MCF 10A (cell line): ENCODE measurements at places on chromosomes 7 and 10.

DNA sequence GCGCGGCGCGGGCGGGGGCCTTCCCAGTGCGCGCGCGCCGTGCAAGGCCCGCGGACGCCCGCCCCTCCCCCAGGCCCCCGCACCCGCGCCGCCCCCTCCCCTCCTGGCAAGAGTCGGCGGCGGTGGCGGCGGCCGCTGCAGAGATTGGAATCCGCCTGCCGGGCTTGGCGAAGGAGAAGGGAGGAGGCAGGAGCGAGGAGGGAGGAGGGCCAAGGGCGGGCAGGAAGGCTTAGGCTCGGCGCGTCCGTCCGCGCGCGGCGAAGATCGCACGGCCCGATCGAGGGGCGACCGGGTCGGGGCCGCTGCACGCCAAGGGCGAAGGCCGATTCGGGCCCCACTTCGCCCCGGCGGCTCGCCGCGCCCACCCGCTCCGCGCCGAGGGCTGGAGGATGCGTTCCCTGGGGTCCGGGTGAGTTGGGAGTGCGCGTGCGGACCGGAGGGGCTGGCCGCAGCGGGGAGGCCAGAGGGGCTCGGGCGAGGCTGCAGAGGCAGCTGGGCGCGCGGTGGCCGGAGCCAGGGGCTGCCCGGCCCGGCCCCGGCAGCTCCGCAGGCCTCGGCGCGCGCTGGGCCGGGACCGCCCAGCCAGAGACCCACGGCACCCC lies at the start of gene BMPR1A:
Gene BMPR1A, plus strand, starts transcription at position 109 of the 602 bp plus-strand sequence. CDS start 119,400 bp downstream, outside the sequence.
- H3K4me1 ChIP-seq, result peaks cover 48% of the 10 kb centered on the region
- H3K4me3 ChIP-seq, result peak within 1 kb of the TSS; percentile 84
- peak; percentile 84 for DNase-seq

- no peak overlapping the region for H3K4me3 ChIP-seq
- H3K27ac ChIP-seq, result no peak overlapping the region
- no peaks in the 10 kb centered on the region for H3K27me3 ChIP-seq
- peaks cover 16% of the 10 kb centered on the region for H3K4me1 ChIP-seq
These were observed 15.6 kb downstream of the CUBN start for GRCh38 chr10:17113889-17114540.

DNA sequence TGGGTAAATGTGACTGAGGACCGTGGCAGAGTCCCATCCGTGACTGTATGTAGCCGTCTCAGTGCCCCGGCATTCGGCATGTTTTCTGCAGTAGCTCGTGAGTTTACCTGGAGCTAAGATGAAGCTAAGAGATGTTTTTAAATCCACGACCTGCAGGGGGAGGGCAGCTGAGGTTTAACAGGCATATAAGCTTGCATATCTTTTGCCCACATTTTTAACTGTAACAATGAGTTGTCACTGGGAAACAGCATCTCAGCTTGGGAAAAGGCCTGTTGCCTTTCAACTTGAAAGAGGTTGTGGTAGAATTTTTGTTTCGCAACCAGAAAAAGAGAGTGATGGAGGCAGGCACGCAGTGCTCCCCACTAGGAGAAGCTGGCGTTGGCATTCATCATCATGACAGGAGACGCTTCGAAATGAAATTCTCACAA lies 77.7 kb downstream of the CELF2 start:
- H3K4me3 ChIP-seq, result no peak overlapping the region
- no peaks in the 10 kb centered on the region for H3K36me3 ChIP-seq
- H3K4me1 ChIP-seq, result no peaks in the 10 kb centered on the region
- no peak for DNase-seq
- peaks cover under 1% of the 10 kb centered on the region for H3K27me3 ChIP-seq

DNA sequence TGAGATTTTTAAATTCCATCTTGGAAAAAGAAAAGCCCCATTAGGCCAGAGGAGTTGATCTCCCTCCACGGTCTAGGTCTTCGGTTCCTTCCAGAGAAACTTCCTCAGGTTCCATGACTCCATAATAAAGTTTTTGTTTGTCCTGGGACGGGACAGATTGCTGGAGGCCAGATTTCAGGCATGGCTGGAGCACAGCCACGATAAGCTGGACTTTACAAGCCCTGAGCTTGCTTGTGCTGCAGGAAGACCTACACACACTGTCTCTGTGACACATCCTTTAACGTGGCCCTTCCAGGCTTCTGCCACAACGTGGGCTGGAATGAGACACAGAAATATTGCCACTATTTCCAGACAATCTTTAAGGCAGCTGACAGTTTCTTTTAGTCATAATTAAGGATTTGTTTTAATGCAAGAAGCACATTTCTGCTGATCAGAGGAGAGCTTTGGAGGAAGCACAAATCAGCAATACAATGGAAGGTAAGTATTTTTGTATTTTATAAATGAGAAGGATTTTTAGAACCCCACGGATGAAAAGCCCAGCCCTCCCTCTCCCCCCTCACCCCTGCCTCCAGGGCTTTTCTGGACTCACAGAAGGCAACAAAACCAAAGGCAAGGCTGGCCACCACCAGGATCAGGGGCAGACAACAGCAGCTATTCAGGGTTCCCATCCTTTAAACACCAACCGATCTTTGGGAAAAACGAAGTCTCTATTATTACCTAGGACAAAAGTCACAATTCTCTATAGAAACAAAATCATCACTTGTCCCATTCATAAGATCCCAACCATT lies 6.5 kb downstream of the CTBP2 start:
- no peaks in the 10 kb centered on the region for H3K27me3 ChIP-seq
- H3K4me1 ChIP-seq, result peaks cover 64% of the 10 kb centered on the region
- H3K4me3 ChIP-seq, result peak overlapping the region; percentile 82
- peak; percentile 51 for DNase-seq

GRCh38 chr7:66700633-66701131 lies 39.9 kb upstream of the RABGEF1 start:
- peaks cover 11% of the 10 kb centered on the region for H3K4me1 ChIP-seq
- H3K36me3 ChIP-seq, result peaks cover 30% of the 10 kb centered on the region
- H3K27me3 ChIP-seq, result no peaks in the 10 kb centered on the region
- DNase-seq, result no peak
- no peak overlapping the region for H3K27ac ChIP-seq

DNA sequence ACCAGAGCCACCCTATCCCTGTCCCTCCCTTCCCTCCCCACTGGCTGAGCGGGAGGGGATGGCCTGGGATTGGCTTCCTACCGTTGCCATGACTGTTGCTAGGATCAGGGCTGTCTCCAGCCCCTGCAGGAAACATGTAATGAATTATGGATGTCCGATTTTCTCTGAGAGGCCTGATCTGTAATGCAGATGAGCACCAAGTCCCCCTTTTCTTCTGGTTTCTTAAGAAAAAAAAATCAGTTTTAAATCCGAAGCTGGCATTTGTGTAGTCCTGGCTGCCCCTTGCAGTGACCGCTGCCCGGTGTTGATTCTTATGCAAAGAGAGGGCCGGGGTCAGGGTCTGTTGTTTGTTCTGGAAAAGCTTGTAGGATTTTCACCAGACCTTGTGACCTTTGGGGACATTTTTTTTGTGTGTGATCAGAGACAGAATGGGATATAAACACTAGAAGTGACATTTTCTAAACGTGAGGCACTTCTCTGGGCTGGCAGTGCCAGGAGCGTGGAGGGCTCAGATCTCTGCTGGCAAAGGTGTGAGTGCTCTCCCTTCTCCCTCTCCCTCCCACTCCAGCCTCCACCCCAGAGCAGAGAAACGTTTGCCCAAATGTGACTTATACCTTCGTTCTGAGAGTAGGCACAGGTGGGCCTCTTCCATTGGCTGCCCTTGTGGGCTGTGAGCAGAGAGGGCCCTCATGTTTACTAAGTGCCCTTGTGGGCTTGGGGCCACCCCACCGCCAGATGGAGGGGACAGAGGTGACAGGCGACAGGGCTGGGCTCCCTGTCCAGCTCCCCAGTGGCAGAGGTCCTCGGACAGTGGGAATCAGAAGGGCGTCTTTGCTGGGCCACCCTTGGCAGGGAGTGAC lies 127.5 kb downstream of the DNAJB6 start:
- no peak for DNase-seq
- H3K4me1 ChIP-seq, result no peaks in the 10 kb centered on the region
- H3K4me3 ChIP-seq, result no peak overlapping the region
- no peak overlapping the region for H3K27ac ChIP-seq

DNA sequence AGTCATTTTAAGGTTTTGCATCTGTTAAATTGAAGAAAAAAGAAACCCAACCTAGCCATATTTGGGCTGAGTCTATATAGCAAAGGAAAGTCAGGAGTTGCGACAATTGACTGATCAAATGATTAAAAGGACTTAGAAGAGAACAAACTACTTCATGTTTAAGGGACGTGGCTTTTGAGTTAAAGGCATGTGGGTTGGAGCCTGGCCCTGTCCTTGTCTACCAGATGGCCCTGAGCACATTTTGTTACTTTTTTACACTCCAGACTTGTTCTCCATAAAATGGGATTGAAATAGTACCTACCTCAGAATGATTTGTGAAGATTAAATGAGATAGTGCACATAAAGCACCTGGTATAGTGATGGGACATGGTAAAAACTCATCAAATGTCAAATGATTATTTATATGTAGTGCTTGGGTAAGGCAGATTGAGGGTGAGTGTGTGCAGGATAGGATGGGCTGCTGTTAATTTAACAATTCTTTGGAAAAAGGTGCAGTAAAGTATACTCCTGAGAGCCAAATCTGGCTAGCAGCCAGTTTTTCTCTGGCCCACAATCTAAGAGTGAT lies 168.3 kb downstream of the KIF20B start:
- H3K4me1 ChIP-seq, result no peaks in the 10 kb centered on the region
- no peaks in the 10 kb centered on the region for H3K36me3 ChIP-seq
- no peaks in the 10 kb centered on the region for H3K27me3 ChIP-seq
- no peak for DNase-seq
- no peak overlapping the region for H3K4me3 ChIP-seq
- no peak overlapping the region for H3K27ac ChIP-seq

DNA sequence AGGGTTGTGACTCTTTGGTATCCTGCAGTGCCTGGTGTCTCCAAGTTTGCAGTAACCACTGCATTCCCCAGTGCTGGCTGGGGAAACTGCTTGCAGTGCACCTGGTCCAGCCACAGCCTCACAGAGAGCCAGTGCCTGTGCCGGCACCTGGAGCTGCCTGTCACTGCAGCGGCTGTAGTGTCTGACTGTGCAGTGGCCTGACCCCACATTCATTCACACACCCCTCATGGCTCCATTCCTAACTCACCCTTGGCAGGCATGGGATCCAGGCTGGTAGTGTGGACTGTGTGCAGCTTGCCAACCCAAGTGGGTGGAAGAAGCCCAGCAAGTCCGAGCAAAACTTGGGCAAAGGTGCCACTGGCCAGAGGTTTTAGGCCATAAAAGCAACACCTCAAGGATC lies 3.7 kb upstream of the CYP3A43 start:
- peaks cover 32% of the 10 kb centered on the region for H3K4me1 ChIP-seq
- H3K36me3 ChIP-seq, result no peaks in the 10 kb centered on the region
- no peak for DNase-seq
- H3K27me3 ChIP-seq, result peaks cover 13% of the 10 kb centered on the region
- no peak overlapping the region for H3K4me3 ChIP-seq
- H3K27ac ChIP-seq, result no peak overlapping the region

- H3K4me1 ChIP-seq, result no peaks in the 10 kb centered on the region
- no peak for DNase-seq
- no peaks in the 10 kb centered on the region for H3K36me3 ChIP-seq
- peaks cover 14% of the 10 kb centered on the region for H3K27me3 ChIP-seq
- H3K27ac ChIP-seq, result peak overlapping the region; percentile 46
- H3K4me3 ChIP-seq, result no peak overlapping the region
These were observed 20.4 kb downstream of the AQP1 start for GRCh38 chr7:30931929-30932540.

GRCh38 chr10:21953585-21954057 lies 49.9 kb downstream of the DNAJC1 start:
- peak; percentile 71 for DNase-seq
- no peak overlapping the region for H3K4me3 ChIP-seq
- H3K4me1 ChIP-seq, result no peaks in the 10 kb centered on the region
- no peak overlapping the region for H3K27ac ChIP-seq
- no peaks in the 10 kb centered on the region for H3K36me3 ChIP-seq

- H3K27me3 ChIP-seq, result no peaks in the 10 kb centered on the region
- H3K36me3 ChIP-seq, result no peaks in the 10 kb centered on the region
- H3K4me3 ChIP-seq, result peak overlapping the region; percentile 48
These were observed 138.4 kb downstream of the SDK1 start for GRCh38 chr7:3439333-3440030.

DNA sequence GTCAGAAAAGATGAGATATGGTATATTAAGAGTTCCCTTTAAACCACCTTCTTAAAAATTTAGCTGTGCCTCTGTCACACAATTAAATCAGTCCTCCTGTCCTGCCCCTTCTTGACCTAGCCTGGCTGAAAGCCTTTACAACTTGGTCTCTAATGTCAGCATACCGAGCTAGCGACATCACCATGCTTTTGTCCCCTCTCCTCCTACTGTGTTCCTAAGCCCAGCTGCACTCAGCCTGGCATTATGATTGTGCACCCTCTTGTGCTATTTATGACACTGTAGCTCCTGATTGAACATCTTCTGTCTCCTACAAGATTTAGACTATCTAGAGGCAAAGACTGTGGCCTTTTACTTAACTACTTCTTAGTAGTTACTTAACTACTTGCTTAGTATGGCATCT lies 29.2 kb downstream of the TDRD1 start:
- DNase-seq, result no peak
- H3K36me3 ChIP-seq, result no peaks in the 10 kb centered on the region
- H3K27me3 ChIP-seq, result no peaks in the 10 kb centered on the region
- H3K27ac ChIP-seq, result no peak overlapping the region

GRCh38 chr7:140533394-140533872 lies 54.1 kb upstream of the MKRN1 start:
- H3K4me1 ChIP-seq, result no peaks in the 10 kb centered on the region
- H3K27me3 ChIP-seq, result peaks cover 23% of the 10 kb centered on the region
- no peak overlapping the region for H3K27ac ChIP-seq
- no peak overlapping the region for H3K4me3 ChIP-seq
- no peak for DNase-seq
- no peaks in the 10 kb centered on the region for H3K36me3 ChIP-seq

- no peak overlapping the region for H3K4me3 ChIP-seq
- peaks cover 11% of the 10 kb centered on the region for H3K4me1 ChIP-seq
- DNase-seq, result no peak
These were observed 563.1 kb downstream of the INHBA start for GRCh38 chr7:41139789-41140188.

DNA sequence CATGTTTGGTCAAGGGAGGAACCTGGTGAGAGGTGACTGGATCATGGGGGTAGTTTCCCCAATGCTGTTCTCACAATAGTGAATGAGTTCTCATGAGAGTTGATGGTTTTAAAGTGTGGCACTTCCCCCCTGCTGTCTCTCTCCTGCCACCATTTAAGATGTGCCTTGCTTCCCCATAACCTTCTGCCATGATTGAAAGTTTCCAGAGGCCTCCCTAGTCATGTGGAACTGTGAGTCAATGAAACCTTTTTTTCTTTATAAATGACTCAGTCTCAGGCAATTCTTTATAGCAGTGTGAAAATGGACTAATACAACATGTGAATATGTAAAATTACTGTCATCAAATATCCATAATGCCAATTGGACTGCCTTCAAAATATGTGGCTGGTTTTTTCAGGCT lies 165.5 kb upstream of the TARP start:
- no peaks in the 10 kb centered on the region for H3K4me1 ChIP-seq
- H3K4me3 ChIP-seq, result no peak overlapping the region
- DNase-seq, result no peak
- no peaks in the 10 kb centered on the region for H3K27me3 ChIP-seq
- no peak overlapping the region for H3K27ac ChIP-seq

GRCh38 chr10:102633287-102633686 lies 11.0 kb upstream of the TRIM8 start:
- H3K27me3 ChIP-seq, result no peaks in the 10 kb centered on the region
- peak overlapping the region; percentile 12 for H3K27ac ChIP-seq
- H3K4me1 ChIP-seq, result peaks cover 38% of the 10 kb centered on the region
- DNase-seq, result peak; percentile 38
- no peak overlapping the region for H3K4me3 ChIP-seq
